ENCODE measurements at places on chromosomes 3 and 15.

DNA sequence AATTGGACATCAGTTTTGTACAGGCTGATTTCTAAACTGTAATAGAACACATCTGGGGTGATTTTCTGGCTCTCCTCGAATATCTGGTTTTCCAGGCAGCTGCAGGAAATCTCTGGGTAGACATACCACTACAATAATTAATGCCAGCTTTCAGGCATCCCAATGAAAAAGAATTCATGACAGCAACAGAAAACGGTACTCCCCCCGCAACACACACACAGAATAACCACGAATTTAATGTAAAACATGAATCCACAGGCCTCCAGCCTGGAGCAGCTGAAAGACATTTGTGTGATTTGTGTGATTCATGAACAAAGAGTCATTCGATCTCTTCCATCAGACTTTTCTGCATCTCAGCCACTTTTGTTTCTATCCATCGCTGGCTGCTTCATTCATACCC, 262.2 kb downstream of the MAGI1 start:
- DNase-seq: no peak

DNA sequence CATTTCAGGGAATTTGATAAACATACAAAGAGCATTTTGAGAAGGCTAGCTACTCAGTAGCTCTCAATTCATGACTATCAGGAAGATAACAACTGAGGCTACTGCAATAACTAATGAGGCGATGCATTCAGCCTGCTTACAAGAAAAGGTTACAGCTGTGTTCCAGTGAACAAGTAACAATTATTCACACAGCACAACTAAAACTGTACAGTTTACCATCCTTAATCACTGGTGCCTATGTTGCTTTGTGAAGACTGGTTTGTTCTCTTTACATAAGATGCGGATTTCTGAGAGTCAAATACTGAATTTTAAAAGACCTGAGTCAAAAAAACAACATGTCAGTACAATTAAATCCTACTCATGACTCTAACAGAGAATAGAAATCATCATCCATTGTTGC, 526.3 kb downstream of the OTOL1 start:
- no peak for DNase-seq

- peak; percentile 56 for DNase-seq
Measured at GRCh38 chr15:81955382-81956062, 90.3 kb downstream of the MEX3B start.

DNA sequence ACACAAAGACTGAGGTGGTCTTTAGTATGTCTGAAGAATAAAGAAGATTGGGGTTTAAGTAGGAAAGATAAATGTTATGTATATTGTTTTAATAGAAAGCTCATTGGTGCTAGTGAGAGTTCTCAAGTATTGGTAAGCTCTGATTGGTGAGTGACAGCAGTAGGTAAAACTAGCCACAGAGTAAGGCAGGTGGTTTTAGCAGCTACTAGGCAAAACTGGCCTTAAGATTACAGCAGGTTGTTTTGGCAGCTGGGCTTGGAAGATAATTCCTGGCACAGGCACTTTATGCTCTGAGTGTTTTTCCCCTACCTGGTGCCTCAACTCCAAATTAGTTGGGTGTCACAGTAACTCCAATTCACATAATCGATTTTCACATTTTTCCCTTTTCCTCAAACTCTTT, 66.3 kb downstream of the STAG1 start:
- DNase-seq: no peak
